Right hindlimb (tissue), 1 donor: ENCODE measurements at places on chromosomes 5 and 9.

DNA sequence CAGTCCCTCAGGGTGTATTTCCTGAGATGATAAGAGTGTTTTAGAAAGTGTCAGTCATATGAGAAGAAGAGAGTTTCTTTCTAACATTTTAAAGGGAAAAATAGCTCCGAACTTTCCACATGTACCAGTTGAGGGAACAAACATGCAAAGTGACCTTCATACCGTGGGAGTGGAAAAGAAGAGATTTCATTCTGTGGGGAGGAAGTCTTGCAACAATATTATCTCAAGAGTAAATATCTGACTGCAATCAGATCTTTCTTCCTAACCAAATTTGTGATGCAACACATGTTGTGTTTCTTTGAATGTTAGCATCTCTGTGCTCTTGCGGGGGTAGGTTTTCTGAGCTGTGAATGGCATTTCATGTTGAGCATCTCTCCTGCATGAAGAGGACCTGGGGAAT lies 30.6 kb downstream of the ANKRD55 start:
- DNase-seq, result no peak

DNA sequence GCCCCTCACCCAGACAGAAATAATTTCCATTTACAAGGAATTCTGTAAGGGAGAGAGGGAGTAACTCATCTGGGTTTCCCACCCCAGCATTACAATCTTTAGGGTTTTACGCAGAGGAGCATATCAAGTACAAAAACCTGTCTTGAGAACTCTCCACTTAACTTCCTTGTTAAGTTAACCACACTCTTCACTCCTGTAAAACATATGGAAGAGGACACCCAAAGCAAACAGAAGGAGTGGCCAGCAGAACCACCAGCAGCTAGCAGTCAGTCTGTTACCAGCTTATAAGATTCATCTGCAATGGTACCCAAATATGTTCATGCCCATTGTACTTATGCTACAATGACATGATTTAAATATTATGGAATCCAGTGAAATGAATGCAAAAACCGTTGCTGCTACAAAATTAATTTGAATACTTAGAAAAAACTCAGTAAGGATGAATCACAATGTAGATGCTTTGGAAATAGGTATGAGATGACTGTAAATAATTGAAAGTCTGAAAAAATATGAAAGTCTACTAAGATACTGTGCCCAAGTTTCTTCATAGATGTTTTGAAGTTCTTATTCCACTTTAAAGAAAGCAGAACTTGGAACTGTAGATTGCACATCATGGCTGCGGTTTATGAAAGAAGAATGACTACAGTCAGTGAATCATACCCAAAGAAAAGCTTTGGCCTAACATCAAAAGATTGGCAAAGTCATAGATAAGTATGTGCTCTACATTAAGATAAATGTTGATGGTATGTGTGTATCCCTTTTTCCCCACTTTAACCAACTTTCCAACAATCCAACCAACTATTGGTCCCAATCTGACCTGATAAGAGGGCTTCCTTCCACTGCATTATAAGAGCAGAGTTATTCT lies 233.6 kb downstream of the ACTL7B start:
- DNase-seq, result no peak

GRCh38 chr5:177300236-177300880 lies 3.2 kb downstream of the RAB24 start:
- DNase-seq, result peak; percentile 65

- DNase-seq, result peak; percentile 89
These were observed 101.7 kb upstream of the SPATA31D4 start for GRCh38 chr9:81826517-81826906.
